Stimulated activated CD8-positive, alpha-beta memory T cell treated with anti-CD3 and anti-CD28 coated beads, Interleukin-7, amount 100 ng/mL, for 1 hour (primary cell): ENCODE measurements at places on chromosomes 3 and 15.

- DNase-seq, result no peak
These were observed 29.6 kb upstream of the SELENOK start for GRCh38 chr3:53921296-53921695.

GRCh38 chr15:47194718-47195117, 522.6 kb upstream of the SEMA6D start:
- no peak for DNase-seq

- no peak for DNase-seq
These were observed 623.5 kb upstream of the TBL1XR1 start for GRCh38 chr3:177820683-177821316.

GRCh38 chr15:38217191-38217595, 35.4 kb upstream of the SPRED1 start:
- no peak for DNase-seq

GRCh38 chr3:114551770-114552526, 258.1 kb downstream of the TIGIT start:
- no peak for DNase-seq

DNA sequence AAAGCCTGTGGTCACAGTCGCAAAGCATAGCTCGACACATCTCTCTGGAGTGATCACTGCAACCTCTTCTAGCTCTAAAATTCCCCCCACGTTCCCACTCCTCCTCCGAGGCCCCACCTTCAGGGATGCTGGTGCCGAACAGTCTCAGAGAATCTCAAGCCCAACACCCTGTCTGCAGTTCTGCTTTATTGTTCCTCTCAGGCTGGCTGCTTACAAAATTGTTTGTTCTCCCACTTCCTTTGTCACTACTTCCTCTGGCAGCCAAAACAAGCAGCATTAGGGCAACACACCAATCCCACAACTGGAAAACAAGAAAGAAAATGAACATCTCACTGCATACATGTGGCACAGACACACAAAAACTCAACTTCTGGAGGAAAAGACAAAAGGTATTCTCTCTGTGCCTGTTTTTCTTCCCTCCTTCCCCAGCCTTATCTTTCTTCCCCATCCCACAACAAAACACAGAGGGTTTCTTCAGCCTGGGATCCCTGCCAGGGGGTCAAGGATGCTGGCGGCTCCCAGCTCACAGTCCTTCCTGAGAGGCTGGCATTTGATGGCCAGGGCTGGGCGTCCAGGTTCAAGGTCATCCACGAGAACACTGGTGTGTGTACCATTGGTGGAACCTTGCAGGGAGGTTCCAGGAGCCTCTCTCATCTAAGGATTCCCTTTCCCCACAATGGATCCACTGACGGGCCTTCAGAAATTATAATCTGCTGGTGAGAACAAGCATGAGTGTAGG, 108.4 kb downstream of the TMCO5A start:
- DNase-seq, result no peak

- no peak for DNase-seq
These were observed 26.7 kb upstream of the STAG1 start for GRCh38 chr3:136778865-136779264.

DNA sequence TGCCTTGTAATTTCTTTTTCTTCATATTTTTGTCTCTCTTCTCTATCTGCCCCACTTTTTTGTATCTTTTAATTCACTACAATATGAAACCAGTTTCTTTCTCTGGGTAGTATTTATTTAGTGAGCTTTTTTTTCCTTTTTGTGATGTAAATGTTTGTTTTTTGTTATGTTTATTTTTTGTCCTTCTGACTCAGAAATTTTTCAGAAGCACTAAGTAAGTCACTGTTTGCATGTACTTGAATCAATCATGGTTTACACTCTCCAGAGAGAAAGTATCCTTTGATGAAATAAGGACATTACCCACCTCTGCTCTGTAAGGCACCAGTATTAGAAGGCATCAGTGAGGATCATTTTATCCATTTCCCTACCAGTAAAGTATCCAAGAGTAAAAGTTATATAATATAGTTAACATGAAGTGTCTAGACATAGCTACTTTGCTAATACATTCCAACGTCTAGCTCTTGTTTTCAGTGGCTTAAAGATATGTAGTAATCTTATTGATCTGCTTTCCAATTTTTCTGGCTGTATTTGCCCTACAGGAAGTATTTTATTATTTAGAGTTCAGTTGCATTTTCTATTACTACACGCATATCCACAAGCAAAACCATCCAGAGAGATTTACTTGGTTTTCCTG, 25.4 kb downstream of the FILIP1L start:
- DNase-seq, result no peak

DNA sequence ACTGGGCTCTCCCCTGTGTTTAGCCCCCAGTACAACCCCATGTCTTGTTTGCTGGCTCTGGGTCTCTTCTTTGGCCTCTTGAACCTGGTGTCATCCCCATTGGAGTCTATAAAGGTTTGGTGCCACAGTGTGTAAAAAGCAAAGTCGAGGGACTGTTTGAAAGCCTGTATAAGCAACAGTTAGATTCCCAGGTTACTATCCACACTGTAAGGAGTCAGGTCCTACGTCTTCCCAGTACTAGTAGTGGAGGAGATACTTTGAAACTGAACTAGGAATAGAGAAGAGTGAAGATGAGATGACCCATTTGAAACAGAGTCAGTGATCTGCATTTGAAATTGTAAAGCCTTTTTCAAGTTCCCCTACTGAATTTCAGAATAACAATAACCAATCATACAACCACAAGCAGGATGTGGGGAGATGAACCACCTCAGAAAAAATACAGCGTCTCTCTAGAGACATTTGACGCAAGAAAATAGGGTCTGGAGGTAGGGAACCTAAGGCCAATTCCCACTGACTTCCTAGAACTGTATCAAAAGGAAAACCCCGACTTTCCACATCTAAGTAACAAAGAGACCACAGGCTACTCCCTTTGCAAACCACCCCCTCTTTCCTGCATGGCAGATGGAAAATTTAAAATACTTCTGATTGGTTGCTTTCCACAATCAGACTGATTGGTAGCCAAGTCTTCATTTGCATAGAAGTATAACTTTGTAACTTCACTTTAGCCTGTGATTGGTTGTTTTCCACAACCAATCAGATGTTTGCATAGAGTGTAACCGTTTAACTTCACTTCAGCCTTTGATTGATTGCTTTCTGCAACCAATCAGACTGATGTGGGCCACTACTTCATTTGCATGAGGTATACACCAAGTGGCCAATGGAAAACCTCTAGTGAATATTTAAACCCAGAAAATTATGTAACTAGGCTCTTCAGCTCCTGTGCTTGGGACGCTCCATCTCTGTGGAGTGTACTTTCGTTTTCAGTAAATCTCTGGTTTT, 49.9 kb upstream of the NEDD4 start:
- DNase-seq, result no peak

- no peak for DNase-seq
These were observed 90.3 kb upstream of the MEX3B start for GRCh38 chr15:82136120-82136519.

DNA sequence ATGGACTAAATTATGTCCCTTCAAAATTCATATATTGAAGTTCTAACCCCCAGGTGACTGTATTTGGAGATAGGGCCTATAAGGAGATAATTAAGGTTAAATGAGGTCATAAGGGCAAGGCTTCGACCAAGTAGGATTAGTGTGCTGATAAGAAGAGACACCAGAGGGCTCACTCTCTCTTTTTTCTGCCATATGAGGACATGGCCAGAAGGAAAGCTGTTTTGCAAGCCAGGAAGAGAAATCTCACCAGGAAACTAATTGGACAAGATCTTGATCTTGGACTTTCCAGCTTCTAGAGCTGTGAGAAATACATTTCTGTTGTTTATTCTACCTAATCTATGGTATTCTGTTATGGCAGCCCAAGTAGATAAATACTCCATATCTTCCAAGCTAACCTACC, 503.6 kb upstream of the NAALADL2 start:
- DNase-seq, result no peak

DNA sequence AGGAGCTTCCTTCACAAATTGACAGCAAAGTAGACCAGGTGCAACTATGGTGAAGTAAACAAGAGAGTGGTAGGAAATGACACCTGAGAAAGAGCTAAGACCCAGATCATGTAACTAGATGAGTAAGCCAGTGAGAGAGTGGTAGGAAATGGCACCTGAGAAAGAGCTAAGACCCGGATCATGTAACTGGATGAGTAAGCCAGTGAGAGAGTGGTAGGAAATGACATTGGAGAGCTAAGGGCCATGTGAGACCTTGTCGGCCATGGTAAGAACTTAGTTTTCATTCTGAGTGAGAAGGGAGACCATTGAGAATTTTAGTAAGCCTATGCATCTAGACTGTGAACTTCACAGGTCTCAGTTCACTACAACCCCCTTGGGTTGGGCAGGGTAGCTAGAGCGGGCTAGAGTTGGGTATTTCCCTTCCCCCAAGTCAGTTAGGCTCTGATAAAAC, 5.4 kb upstream of the SENP7 start:
- DNase-seq, result no peak

GRCh38 chr3:138438896-138439295, 4.5 kb downstream of the ESYT3 start:
- DNase-seq, result no peak

GRCh38 chr3:157248590-157249422, 88.9 kb upstream of the CCNL1 start:
- no peak for DNase-seq

DNA sequence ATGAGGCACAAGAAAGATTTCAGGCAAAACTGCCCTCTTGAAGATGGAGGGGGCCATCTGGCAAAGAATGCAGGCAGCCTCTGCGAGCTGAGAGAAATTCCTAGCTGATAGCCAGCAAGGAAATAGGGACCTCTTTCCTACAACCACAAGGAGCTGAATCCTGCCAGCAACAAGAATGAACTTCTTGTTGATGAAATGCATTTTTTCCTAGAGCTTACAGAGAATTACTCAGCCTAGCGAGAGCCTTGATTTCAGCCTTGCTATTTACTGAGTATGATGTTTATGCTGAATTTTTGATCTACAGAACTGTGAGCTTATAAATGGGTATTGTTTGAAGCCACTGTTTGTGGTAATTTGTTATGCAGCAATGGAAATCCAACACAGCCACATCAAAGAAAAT, 148.5 kb upstream of the NAALADL2 start:
- no peak for DNase-seq

DNA sequence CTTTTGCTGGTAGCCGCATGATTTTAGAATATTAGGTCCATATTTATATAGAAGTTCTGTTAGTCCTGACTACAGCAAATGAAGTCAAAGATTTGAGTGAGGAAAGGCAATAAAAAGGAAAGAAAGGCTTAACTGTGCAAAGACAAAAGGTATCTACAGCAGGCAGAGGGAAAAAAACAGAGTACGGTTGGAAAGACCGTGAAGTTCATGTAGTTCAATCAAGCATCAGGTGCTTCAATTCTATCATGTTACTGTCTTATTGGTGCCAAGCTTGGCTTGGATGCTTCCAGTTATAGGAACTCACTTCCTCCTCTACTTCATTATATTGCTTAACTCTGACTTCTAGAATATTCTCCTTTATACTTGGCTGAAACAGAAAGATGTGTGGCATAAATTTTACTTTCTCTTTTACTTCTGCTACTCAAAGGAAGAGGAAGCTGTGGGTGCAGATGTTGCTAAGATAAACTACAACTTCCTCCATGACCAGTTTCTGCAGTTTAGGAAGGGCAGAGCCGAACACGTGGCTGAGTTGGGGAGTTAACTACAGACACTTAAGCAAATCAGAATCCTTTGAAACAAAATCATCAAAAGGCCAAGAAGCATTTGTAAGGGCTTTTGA, 72.6 kb upstream of the ZBED2 start:
- no peak for DNase-seq

DNA sequence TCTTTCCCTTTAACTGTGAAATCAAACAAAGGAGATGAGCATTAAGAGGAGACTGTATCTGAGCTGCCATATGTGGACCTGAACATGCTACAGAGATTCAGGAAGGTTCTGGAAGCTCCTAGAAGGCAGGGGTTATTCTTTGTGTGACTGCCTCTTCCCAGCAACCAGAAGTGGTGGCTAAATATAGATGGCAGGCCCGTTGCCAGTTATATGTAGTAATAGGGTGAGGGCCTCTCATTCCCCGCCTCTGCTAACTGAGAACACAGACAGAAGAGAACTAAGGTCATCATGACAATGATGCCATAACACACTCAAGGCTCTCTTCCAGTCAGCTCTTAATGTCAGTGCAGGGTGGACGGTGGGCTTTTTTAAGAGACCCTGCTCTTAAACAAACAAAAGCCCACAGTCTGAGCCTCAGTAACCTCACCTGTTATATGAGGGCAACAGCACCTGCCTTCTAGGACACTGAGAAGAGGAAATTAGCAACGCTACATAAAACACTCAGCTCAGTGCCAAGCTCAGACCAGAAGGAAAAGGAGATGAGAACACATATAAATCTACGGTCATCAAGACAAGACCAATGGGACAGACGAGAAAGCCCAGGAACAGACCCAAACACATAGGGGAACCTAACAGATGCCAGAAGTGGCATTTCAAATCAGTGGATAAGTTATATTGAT, 22.3 kb downstream of the CFAP92 start:
- DNase-seq, result no peak

GRCh38 chr3:32780735-32781210, 37.0 kb upstream of the TRIM71 start:
- no peak for DNase-seq

DNA sequence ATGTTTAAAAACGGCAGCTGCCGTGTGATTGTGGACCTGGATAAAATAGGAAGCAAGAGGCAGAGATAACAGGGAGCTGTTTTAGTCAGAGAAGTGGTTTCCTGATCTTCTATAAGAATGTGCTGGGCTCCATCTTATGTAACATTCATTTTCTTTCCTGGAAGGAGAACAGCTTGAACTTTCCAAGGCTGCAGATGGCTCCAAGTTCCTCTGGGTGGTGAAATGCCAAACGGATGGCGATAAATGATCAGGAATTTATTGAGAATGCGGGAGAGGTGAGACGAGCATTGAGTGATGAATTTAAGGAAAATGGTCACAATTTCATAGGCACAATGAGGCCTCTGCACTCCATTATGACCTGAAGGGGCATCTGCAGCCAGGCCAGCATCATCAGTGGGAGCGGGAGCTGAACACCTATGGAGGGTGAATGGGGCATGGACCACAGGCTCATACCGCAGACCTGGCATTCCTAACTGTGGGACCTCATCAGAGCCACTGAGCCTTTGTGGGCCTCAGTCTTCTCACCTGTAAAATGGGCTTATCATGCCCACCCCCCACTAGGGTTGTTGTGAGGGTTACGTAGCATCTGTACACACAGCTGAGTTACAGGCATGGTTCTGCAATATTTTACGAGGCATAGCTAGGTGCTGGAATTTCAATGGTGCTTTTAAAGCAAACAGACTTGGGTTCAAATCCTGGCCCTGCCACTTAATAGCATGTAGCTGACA, 17.1 kb downstream of the MGLL start:
- DNase-seq, result no peak

DNA sequence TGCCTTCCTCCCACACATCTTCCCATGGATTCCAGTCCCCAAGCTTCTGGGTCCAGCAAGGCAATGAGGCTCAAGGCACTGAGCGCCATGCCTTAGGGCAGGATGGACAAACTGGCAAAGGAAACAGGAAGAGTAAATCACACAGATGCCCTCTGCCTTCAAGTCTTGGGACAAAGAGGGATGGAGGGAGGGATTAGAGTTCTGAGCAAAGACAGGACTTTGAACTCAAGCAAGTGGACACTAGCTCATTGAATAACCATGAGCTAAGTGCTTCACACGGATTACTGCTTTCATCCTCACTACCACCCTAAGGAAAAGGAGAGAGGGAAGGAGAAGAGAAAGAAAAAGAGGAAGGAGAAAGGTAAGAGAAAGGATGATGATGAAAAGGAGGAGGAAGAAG, 7.6 kb upstream of the THBS1 start:
- DNase-seq, result no peak

- DNase-seq, result no peak
These were observed 340 bp downstream of the TMEM44 start for GRCh38 chr3:194632809-194633348.

GRCh38 chr3:107465064-107465631, 57.6 kb upstream of the BBX start:
- DNase-seq, result no peak

- no peak for DNase-seq
These were observed 228.0 kb upstream of the CFAP20DC start for GRCh38 chr3:59277816-59278215.
